ENCODE measurements at places on chromosomes 12 and 14. TPM values are rescaled to one million over a fixed set of nuclear protein-coding genes. Genes with fewer than 3 reads are reported as not detected.

The DNAL1 gene
- 7.9 TPM for total RNA-seq

The CLEC9A gene
- not detected for total RNA-seq

The CLEC4D gene
- not detected for total RNA-seq

The PMCH gene
- not detected for total RNA-seq

The INHBE gene
- total RNA-seq = not detected

The SPRYD4 gene
- 1.8 TPM for total RNA-seq

The LHX5 gene
- total RNA-seq = not detected

The INHBC gene
- not detected for total RNA-seq

The AMN1 gene
- total RNA-seq = 10.0 TPM

The KRT85 gene
- total RNA-seq = not detected

The C12orf60 gene
- 1.7 TPM for total RNA-seq

The DHRS2 gene
- total RNA-seq = 5.0 TPM

The NGB gene
- total RNA-seq = not detected

The PTPRO gene
- not detected for total RNA-seq

The ANKRD33 gene
- total RNA-seq = not detected

The CDH24 gene
- total RNA-seq = 5.0 TPM

The TMEM106C gene
- 150 TPM for total RNA-seq

The KRT79 gene
- not detected for total RNA-seq

The MMP17 gene
- total RNA-seq = 5.3 TPM

The RHOJ gene
- not detected for total RNA-seq

The PRKD1 gene
- total RNA-seq = 2.5 TPM

The LMO3 gene
- total RNA-seq = not detected

The SERPINA1 gene
- 0.72 TPM for total RNA-seq

The DEGS2 gene
- total RNA-seq = 1.6 TPM

The SYNE2 gene
- 9.1 TPM for total RNA-seq

The RPGRIP1 gene
- total RNA-seq = 0.28 TPM

The INSM2 gene
- total RNA-seq = not detected

The IFNG-AS1 gene
- total RNA-seq = not detected

The GPHN gene
- 11.8 TPM for total RNA-seq

The BAG5 gene
- total RNA-seq = 25.6 TPM

The RAD9B gene
- 0.13 TPM for total RNA-seq

The KRT72 gene
- total RNA-seq = not detected

The ANG gene
- total RNA-seq = 11.0 TPM

The NFKBIA gene
- 172 TPM for total RNA-seq

The PPFIA2 gene
- not detected for total RNA-seq

The C12orf50 gene
- not detected for total RNA-seq

The CEP170B gene
- 13.0 TPM for total RNA-seq

Data from A549 treated with ZK216348 at 1 μM for 4 hours (cell line).